ENCODE measurements at places on chromosomes 3 and 15.

DNA sequence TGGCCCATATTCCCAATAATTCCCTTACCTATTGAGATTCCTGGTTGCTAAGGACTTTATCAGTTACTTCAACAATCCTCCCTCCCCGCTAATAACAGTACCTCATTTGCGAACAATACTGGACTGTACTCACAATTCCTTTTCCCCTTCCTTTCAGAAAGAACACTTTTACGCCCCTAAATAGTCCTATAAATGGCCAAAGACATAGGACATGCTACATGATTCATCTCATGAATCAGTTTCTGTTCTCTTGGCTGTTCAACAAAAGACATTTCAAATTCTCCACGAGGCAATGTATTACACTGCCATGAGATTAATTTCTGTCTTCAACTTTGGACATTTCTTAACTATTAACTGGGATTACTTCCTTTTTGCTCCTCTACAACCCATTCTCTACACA is 264.4 kb downstream of the TIGIT start:
- DNase-seq, result no peak

GRCh38 chr15:84969257-84969656 is 12.4 kb upstream of the PDE8A start:
- DNase-seq, result no peak

DNA sequence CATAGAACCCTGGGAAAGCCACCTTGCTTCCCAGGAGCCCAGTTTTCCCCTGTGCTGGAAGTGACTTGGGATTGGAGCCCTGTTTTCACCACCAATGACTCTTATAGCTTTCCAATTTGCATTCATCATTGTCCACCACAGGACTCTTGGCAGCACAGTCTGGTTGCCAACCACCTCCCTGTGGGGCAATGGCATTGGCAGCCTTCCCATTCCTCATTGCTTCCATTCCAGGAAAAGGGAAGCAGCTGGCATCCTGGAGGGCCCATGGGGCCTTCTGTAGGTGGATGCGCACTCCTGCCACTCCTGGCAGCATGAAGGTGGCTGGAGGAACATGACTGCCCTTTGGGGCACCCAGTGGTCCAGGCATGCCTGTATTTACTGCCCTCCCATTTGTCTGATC is 57.7 kb downstream of the FEM1B start:
- DNase-seq, result no peak

DNA sequence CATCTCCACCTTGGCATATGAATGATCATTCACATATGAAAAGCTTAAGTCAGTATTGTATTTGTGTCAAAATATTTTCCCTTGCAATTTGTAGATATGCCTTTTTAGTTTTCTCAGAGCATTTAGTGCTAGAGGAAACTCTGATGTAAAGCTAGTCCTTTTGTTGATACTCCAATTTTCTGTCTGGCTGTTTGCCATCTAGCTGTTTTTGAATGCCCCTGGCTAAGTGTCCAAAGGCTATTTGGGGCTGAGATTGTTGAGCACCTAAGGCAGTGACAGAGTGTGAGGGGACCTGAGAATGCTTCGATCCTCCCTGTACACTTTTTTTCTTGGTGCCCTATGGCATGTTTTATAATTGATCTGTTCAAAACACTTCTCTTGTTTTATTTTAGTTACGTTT is 3.1 kb downstream of the SLC51B start:
- DNase-seq, result no peak

DNA sequence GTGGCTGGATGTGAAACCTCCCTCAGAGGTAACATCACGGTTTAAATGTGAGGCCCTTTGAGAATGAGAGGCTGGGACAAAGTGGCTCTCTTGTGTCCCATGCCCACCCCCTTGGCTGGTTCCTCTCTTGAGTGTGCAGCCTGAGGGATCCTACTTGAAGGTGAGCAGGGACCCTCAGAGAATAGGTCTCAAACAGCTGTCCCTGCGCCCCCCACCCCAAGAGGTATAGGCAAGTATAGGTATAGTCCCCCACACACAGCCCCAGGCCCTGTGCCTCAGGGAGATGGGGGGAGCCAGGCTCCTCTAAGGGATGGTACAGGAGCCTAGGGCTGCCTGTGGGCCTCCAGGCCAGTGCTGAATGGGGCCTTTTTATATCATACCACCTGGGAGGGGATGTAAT is 61.9 kb downstream of the ISG20 start:
- no peak for DNase-seq

DNA sequence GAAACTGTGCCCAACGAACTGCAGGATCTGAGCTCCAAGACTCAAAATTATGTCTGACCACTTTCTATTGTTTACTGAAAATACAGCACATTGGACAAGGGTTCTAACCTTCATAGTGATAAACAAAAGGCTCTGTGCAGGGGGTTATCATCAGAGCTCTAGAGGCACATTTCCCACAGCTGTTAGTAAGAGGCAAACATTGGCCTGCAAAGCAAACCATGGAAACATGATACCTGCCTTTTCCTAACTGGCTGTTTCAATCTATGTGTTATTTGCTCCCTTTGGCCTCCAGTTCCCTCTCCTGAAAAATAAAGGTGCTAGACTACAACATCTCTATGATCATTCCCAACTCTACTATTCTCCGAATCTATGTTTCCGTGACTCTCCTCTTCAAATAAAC is 159.7 kb upstream of the ARHGEF26 start:
- DNase-seq, result no peak

DNA sequence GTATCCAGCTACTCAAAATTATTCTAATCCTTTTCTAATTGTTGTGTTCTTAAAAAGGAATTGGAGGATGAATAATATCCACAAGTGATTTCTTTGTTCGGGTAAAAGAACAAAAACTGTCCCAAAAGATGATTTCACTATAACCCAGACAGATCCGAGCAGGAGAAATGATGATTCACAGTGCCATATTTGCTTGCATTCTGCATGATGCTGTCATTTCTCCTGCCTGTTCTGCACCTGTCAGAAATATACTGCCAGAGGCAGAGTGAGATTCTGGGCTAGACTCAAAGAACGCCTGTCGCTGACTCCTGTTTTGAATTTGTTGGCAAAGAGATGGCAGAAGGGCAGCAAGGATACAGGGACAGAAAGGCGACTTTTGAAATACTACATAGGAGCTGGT is 34.7 kb upstream of the SLC24A5 start:
- no peak for DNase-seq

GRCh38 chr15:94416267-94416666 is 184.9 kb downstream of the MCTP2 start:
- DNase-seq, result no peak

DNA sequence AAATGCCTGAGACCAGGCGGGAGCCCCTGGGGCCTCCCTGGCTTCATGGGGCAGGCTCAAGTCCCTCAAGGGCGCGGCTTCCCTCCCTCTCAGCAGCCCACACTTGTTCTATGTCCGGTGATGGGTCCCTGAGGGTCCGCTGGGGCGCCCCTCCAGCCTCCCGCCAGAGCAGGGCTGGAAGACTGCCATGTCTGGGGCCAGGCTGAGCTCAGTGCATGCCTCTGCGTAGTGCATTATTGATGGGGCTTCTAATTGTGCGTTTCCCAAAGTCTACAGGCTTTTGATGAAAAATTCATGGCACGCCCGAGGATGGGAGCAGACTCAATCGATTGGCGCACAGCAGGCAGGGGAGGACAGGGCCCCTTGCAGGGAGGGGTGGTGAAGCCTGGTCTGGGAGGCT is 51.3 kb downstream of the CYP11A1 start:
- DNase-seq, result no peak

DNA sequence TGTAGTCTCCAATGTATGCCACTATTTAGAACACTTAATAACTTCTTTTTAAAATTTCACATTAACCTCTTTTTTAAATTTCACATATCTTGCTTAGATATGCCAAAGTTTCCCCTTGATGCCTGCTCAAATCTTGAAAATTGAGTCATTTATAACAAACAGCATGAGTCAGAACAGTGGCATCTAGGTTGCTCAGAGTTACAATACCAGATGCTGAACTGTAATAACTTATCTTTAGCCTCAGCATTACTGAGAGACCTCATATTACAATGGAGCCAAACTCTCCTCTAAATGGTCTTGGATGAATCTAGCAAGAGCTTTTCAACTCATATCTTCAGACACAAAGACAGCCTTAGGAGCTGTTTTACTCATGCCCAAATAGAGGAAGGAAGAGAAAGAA is 439.3 kb upstream of the ARPP21 start:
- DNase-seq, result no peak

DNA sequence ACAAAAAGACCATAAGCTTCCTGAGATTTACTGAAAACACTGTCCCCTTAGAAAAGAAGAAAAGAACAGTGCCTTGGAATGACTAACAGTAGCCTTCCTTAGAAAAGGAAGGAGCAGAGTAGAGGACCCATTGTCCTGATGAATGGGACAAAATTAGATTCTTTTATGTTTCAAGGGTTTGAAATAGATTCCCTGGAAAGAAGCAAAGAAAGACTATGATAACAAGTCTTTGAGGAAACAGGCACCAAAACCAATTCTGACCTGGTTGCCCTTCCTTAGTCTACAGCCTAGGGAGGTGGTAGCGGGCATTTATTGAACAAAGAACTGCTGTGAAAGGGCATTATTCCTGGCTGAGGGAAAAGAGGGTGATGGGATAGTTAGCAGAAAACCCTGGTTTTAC is 1024.8 kb downstream of the TBL1XR1 start:
- no peak for DNase-seq

DNA sequence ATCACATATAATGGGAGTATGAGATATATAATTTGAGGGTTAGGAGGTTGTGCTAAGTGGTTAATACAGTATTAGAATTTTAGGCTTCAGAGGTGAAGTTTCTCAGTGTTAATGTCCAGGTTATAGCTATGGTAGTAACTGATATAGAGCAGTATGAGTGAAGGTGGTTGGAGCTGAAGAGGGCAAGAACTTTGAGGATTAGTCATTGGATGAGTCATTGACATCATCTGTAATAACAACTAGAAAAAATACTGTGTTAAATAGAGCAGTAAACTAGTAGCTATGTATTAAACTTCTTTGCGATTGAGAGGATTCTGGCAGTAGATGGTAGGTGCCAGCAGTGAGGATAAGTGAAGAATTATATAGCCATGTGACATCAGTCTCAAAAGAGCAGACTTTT is 47.5 kb upstream of the EIF3J start:
- DNase-seq, result no peak

GRCh38 chr3:150744041-150744918 is 18.7 kb downstream of the SIAH2 start:
- no peak for DNase-seq

GRCh38 chr3:182905623-182906022 is 74.7 kb downstream of the DCUN1D1 start:
- no peak for DNase-seq

GRCh38 chr3:141105828-141106628 is 54.9 kb downstream of the SPSB4 start:
- no peak for DNase-seq

- DNase-seq, result no peak
These were observed 41.9 kb upstream of the SEMA4B start for GRCh38 chr15:90159213-90159612.

DNA sequence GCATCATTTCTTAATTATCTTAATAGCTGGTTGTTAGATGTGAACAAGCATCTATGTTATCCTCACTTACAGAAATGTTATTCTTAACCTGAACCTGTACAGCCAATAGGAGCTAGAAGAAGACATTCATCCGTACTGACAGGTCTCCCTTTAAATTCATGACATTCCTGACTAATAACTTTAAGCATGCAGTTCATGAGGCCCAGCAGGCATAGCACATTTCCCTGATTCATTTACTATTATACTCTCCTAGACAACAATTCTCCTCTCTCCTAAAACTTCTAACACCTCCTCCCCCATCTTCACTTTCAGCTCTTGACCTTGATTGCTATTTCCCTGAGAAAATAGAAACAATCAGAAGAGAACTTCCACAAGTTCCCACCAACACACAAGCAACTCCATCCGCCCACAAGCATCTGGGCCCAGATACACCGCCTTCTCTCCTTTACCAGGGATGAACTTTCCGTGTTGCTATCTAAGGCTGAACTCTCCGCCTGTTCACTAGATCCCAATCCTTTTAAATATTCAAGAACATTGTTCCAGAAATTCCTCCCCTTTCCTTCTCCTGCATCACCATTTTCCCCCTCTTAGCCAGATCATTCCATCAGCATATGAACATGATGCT is 62.9 kb upstream of the SPRED1 start:
- no peak for DNase-seq

DNA sequence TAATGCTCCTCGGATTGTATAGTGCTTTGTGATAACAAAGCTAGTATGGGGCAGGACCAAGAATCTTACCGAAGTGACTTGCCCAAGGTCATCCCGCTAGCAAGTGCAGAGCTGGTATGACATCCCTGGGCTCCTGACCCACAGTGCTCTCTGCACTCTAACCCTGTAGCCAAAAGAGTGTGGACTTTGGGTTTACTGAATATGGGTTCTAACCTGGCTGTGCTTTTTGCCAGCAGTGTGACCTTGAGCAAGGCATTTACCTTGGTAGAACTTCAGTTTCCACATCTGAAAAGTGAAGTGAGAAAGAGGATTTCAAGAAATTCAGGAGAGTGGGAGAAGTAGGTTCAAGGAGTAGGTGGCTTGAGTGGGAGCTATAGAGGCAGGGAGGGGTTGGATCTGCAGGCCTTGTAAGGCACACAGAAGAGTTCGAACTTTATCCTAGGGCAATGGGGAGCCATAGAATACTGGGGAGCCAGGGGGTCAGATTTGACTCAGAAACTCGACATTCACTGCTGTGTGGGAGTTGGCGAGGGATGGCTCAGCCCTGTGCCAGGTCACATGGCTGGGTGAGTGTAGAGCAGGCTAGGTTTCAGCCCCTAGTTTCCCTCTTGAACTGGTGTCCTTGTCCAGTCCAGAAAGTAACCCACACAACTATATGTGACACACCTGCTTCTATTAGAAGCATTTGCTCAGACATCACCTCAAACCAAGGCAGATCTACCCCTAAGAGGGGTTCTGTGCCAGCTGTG is 91.9 kb downstream of the RPLP1 start:
- DNase-seq, result no peak

DNA sequence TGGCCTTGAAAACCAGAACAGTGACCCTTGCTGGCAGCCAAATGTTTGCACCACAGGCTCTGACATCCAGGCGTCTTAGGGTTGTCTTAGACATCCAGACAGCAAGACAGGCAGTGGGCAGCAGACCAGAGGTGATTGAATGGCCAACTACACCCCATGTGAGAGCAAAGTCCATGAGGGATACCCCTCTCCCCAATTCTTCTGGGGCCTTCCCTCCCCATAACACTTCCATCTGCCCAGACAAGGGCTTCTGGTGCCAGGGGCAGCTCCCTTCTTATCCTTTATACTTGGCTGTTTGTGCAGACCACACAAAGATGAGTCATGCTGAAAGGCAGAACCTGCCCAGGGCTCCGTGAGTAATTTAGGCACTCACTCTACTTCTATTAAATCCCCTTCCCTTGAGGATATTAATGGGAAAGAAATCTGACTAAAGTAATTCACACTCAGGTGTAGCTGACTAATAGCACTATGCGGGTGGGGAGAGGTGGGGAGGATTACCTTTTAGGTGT is 257.9 kb downstream of the UACA start:
- no peak for DNase-seq
